CD4-positive, alpha-beta T cell treated with Interleukin-2 at 100 ng/mL for 4 hours (primary cell): ENCODE measurements at places on chromosomes 5 and 9.

GRCh38 chr5:103263054-103263453 lies 4.5 kb downstream of the MACIR start:
- DNase-seq = no peak

DNA sequence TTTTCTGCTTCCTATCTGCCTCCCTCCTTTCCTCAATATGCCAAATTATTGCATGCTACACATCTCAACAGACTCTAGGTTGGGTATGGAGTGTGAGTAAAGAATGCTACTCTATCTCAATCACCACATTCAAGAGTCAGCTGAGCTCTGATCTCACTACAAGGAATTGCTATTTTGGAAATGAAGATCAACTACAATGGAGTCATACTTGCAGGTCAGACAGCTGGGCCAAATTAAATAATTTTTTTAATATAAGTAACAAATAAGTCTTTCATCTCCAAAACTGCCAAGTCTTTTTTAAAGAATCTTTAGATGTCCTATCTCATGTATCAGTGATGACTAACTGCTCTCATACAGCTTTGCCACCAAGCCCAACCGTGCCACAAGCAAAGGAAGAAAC lies 64.0 kb downstream of the DEPDC1B start:
- no peak for DNase-seq

DNA sequence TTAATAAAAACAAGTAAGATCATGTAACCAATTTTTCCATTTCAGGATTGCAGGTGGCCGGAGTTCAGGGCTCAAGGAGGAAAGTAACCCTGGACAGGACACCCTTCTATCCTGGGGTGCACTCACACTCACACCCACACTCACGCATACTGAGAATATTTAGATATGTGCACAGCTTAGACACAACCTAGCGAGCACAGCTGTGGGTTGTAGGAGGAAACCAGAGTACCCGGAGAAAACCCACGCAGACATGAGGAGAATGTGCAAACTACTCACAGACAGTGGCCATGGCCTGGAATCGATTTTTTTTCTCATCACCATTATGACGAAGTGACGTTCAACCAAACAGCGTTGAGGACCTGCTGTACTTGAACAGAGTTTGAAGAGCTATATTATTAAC lies 4.5 kb upstream of the EFNA5 start:
- DNase-seq = no peak

DNA sequence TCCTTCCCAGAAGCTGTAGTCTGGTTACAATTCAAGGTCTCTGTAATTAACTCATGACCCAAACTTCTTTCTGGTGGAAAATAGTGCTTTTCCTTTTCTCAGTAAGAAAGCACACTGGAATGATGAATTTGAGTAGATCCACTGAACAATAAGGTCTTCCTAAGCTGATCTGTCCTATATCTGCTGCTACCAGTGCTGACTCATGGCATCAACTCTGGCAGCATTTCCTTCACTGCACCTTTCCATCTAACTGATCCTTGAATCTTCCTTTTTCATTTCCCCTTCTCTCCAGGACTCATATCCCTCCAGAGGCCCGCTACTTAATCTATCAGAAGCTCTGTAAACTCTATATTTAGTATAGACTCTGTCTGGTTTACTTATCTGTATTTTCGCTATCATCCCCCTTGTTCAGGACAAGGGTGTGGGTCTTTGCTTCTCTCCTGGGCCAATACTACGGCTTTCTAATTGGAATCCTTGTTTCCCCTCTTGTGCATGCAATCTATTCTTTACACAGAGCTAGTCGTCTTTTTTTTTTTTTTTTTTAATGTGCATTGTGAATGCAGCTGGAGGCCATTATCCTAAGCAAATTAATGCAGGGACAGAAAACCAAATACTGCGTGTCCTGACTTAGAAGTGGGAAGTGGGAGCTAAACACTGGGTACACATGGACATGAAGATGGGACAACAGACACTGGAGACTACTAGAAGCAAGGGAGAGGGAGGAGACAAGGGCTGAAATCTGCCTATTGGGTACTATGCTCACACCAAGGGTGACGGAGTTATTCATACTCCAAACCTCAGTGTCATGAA lies 192.2 kb upstream of the RPS23 start:
- no peak for DNase-seq

GRCh38 chr9:137606005-137606621 lies 627 bp downstream of the ARRDC1 start:
- no peak for DNase-seq

GRCh38 chr5:34483442-34484033 lies 172.6 kb upstream of the RAI14 start:
- no peak for DNase-seq

- DNase-seq = no peak
Observed at GRCh38 chr9:19154135-19154612, 26.9 kb upstream of the PLIN2 start.

GRCh38 chr5:53472720-53473510 lies 7.5 kb upstream of the FST start:
- DNase-seq = no peak
